ENCODE measurements at places on chromosomes 11 and 22.

DNA sequence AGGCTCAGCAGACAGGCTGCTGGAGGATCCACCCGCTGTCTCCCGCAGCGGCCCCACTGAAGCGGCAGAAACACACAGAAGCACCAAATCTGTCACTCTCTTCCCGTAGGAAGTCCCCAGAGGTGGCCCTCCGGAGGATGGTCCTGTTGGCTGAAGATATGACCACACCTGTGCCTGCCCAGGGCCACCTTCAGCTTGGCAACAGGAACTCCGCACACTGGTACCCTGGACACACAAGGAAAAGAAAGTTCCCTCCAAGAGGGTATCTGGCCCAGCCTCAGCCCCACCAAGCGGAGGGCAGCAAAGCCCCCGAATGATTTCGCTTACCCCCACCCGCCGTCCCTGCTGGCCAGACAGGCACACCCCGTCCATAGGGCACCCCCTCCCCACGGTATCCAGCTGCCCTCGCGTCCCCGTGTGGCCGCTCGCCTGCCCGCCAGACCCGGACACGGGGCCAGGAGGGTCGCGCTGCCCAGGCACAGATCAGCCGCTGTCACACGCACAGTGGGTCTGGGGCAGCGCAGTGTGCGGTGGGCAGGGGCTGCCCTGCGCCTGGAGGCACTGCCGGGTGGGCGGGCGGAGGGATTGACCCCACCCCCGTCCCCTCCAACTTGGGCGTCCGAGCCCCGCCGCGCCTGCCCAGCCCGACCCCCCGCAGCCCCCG, 7.0 kb downstream of the RASSF7 start:
- DNase-seq: no peak

DNA sequence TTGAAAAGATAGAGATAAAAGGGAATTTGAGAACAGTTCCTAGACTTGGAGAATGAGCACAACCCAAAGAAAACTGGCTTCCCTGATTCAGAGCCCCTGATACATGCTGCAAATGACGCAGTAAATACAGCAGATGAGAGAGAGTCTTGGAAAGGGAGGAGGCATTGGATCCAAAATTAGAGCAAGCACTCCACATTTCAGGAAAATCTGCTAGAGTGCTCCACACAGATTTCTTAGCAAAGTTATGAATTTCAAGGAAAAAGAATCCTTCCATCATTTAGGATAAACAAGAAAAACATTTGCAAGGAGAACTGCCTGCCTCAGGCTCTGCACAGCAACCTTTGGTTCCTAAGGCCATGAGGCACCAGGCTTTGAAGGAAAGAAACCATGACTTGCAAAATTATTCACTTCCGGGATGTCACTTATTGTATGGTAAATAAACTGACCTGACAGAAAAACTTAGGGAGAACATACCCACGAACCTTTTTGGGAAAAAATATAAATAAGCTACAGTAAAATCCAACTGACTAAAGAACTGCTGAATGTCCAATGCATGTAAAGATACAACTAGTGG, 89.8 kb upstream of the RTL6 start:
- no peak for DNase-seq

- DNase-seq: no peak
Observed at GRCh38 chr11:100741866-100742625, 55.0 kb downstream of the ARHGAP42 start.

DNA sequence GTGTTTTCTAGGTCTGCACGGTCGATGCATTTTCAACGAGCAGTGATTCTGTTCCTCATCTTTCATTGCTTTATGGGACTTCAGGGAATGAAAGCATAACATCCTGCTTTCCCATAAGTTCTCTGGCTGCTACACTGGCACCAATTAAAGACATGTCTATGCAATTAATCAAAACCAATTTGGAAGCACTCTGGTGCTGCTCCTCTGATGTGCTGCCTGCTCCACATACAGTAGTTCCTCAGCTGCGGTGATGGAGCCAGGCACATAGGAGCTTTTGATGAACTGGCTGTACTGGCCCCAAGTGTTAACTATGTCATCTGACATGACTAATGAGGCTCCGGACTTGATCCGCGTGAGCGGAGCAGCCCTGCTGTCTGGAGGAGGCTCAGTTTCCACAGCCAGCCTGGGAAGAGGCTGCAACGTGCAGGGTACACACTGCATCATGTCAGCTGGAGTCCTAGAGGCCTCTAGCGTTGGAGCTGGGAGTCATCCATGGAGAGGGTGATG, 29.8 kb downstream of the GVQW3 start:
- DNase-seq: no peak

- DNase-seq: no peak
Observed at GRCh38 chr11:109762546-109762945, 330.6 kb upstream of the ZC3H12C start.

- DNase-seq: no peak
Observed at GRCh38 chr11:35050541-35050995, 88.4 kb upstream of the CD44 start.

- DNase-seq: no peak
Observed at GRCh38 chr11:70109903-70110302, 31.8 kb downstream of the ANO1 start.

- DNase-seq: no peak
Observed at GRCh38 chr11:26742966-26743365, 21.1 kb upstream of the SLC5A12 start.

DNA sequence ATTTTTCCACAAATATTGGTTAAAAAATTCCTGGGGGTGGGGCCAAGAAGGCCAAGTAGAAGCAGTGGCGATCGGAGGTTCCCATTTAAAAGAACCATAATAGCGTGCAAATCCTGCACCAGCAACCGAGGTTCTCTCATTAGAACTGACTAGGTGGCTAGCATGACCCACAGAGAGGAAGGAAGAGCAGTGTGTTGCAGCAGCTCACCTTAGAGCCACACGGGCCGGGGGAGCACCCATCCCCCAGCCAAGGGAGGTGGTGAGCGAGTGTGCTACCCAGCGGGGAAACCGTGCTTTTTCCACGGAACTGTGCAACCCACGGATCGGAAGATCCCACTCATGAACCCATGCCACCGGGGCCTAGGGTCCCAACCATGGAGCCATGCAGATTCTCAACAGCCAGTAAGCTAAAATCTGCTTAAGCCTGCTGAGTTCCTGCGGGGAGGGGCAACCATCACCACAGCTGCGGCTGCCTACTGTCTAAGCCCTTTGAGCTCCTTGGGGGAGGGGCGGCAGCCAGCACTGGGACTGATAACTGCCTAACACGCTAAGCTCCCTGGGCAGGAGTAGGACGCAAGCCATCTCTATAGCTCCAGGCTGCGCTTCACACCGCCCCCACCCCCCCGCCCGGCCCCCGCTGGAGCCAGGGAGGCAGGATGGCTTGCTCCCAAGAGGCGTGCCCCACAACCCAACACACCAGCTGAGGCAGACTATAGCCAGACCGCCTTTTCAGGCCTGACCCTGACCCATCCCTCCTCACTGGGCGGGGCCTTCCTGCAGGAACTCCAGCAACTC, 21.0 kb upstream of the HTATIP2 start:
- DNase-seq: no peak

- DNase-seq: no peak
Observed at GRCh38 chr11:112797648-112798293, 163.4 kb upstream of the NCAM1 start.

DNA sequence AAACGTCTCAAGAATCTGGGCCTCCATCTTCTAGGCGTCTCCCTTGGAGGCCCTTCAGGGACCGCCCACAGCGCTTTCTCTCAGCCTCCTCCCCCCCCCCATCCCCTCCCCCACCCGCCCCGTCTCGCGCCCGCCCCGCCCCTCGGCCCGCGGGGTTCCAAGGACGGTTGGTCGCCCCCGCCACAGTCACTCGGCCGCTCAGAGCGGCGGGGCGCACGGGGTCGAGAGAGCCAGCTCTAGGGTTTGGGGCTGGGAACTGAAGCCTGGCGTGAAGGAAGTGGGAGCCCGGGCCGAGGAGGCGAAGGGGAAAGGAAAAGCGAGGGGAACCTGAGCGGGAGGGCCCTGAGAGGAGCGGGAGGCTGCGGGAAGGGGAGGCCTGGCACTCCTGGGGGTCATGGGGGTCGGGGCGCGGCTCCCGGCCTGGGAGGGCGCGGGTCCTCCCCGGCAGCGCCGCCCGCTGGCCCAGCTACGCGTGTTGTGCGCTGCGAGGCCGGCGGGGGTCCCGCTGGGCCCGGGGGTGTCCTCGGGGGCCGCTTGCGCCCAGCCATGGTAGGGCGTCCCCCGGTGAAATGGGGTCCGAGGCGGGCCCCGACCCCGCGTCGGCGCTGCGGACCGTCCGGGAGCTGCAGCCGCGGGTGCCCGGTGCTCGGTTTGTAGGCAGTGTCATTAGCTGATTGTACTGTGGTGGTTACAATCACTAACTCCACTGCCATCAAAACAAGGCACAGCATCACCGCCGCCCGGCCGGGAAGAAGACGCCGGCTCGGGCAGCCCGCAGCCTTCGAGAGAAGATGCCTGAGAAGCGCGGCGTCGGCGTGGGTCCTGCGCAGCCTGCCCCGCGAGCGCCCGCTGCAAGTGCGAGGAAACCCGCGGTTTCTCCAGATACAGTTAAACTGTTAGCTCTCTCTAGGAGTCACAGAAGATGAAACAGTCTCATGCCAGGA, at the start of gene BTG4:
Gene BTG4, minus strand, starts transcription at position 91 of the 944 bp plus-strand sequence. CDS start 13,610 bp downstream, outside the sequence.
- no peak for DNase-seq

GRCh38 chr11:19907839-19908238, 195.2 kb downstream of the NAV2 start:
- DNase-seq: no peak

DNA sequence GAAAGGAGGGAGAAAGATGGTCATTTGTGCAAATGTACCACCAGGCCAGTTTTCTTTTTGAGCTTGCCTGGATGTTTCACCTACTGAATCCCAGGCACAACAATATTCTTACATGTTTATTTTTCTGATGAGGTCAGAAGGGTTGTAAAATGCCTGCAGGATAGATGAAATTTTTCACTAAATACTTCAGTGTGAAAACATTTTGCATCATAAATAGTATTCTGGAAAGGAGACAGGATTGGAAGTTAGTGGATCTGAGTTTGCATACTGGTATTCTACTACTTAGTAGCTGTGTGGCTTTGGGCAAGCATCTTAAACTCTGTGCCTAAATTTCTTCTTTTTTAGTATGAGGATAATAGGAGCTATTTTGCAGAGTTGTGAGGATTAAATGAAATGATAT, 24.8 kb downstream of the RNF169 start:
- no peak for DNase-seq

DNA sequence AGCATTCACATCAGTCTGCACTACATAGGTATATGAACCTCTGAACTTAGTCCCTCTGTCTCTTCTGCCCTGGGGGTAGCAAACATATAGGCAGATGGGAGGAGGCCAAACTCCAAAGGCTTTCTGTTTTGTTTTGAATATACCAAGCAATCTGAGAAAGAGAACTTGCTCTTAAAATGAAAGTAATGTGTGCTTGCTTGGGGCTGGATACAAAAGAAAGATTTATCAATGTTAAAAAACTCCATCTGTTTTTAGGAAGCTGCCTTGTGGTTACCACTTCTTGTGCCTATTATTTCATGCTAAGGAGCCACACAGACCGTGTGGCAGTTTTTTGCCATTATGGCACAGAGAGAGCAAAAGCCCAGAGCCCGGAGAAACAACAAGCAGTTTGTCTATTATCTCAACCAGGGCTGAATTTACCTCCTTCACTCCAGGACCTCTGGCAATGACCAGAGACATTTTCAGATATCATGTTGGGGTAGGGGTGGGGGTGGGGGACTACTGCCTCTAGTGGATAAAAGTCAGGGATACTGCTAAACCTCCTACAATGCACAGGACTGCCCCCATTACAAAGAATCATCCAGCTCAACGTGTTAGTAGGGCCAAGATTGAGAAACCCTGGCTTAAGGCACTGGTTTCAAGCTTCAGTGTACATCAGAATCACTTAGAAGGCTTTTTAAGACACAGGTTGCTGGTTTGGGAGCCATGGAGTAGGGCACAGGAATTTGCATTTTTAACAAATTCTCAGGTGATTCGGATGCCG, 124.2 kb downstream of the APIP start:
- no peak for DNase-seq

GRCh38 chr11:70528046-70528793, 129.9 kb downstream of the CTTN start:
- no peak for DNase-seq

- no peak for DNase-seq
Observed at GRCh38 chr11:106765469-106766258, 252.6 kb downstream of the GUCY1A2 start.

DNA sequence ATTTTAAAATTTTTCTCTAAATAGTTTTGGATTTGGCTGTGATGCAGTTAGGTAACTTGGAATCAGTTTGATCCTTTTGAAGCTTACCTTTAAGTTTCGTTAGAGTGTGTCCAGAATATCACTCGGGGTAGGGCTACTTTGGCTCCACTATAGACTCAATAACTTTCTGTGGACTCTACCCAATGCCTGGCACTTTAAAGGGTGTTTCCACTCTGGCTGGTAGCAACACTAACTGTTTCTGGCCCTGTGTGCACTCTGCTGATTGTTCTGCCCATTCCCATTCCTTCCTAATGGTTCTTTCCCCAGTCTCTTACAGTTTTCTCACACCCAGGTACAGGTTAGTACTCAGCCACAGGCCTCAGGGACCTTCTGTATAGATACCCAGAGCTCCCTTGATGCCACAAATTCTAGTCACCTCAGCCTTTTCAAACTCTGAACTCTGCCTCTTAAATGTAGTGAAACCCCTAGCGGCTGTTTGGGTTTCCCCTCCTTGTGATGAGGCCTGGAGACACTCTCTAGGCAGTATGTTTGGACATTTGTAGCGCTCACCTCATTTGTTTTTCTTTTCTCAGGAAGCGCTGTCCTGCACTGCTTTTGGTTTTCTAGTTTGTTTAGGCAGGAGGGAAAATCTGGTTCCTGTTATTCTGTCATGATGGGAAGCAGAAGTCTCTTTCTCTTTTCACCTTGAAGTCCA, 16.8 kb downstream of the CUL5 start:
- no peak for DNase-seq

Measured in D721Med (cell line).